ENCODE measurements at places on chromosomes 2 and 18.

DNA sequence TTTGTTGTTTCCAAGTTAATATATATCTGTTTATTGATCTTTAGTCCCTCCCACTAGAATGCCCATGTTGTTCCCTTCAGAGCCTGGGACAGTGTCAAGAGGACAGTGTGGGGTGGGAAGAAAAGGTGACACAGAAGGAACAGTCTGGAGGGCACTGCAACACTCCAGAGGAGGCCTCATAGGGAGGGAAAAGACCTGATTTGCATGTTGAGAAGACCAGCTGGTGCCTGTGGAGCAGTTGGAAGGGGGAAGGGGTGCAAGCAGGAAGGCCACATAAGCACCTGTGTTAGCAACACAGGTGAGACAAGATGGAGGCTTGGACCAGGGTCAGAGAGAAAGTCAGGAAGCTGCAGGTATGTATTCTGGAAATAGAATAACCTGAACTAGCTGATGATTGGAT, 48.1 kb upstream of the FHOD3 start:
- no peak for DNase-seq

- DNase-seq: peak; percentile 27
Measured at GRCh38 chr18:48838921-48839818, 111.6 kb downstream of the SMAD7 start.

DNA sequence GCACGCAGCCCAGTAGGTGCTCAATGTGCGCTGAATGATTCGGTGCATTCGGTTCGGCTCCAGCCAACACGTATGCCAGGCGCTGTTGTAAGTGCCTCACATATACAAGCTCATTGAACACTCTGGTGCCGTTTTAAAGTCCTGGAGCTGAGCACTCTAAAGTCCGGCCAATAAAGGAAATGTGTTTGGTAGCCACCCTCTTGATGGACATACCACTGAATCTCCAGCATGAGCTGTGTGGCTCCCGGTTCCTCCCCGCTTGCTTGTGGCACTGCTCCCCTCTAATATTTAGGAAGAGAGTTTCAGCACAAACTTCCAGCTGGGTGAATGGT, 112.1 kb downstream of the MCFD2 start:
- DNase-seq: no peak

GRCh38 chr2:167965907-167966761, 281.3 kb downstream of the STK39 start:
- DNase-seq: no peak

DNA sequence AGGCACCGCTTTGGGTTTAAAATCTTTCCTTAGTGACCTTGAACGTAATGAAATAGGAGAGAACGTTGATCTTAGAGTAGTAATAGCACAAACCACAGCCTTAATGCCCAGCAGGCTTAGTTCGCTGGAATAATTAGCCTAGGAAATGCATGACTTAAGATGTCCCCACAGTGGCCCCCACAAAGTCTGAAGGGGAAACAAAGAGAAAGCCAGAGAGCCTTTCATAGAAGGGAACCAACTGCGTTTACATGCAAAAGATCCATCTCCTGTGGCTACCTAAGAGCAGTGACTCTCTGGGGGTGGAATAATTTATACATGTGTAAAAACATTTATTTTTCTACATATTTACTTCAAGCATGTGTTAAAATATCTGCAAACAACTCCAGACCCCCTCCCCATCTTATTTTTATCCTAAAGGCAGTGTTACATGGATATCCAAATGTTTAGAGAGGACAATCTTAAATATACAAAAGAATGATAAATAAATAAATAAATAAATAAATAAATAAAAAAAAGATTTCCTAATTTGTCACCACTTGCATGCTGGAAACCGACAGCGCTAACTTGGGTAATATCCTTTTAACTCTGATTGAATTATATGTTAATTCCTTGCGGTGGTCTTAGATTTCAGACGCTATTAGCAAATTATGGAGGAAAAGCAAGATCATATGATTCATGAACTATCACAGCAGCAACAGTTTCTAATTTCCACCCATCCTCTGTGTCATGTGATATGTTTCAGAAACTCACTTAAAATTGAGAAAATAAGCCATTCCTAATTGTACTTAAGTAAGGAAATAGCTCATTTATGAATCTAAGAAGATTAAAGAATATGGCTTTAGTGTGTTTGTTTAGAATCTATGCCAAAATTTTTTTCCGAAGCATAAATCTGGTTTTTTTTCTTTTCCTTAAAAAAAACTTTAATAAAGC, 23.4 kb upstream of the CYP1B1 start:
- peak; percentile 37 for DNase-seq

DNA sequence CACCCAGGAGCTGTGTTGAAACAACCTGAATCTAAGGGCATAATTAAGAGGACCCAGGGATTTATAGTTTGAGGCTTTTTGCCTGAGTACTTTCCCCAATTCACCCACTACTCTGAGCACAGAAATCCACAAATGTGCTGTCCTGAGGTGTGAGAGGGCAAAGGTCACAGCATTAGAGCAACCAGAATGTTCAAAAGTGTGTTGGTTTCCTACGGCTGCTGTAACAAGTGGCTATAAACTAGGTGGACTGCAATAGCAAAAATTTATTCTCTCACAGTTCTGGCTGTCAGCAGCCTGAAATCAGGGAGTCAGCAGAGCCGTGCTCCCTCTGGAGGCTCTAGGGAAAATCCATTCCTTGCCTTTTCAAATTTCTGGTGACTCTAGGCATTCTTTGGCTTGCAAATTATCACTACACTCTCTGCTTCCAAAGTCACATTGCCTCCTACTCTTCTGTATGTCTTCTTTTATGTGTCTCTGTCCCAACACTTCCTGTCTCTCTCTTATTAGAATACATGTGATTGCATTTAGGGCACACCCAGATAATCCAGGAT, 91.4 kb upstream of the TACR1 start:
- peak; percentile 7 for DNase-seq

- DNase-seq: no peak
Measured at GRCh38 chr2:98839292-98839691, 96.7 kb downstream of the CRACDL start.

DNA sequence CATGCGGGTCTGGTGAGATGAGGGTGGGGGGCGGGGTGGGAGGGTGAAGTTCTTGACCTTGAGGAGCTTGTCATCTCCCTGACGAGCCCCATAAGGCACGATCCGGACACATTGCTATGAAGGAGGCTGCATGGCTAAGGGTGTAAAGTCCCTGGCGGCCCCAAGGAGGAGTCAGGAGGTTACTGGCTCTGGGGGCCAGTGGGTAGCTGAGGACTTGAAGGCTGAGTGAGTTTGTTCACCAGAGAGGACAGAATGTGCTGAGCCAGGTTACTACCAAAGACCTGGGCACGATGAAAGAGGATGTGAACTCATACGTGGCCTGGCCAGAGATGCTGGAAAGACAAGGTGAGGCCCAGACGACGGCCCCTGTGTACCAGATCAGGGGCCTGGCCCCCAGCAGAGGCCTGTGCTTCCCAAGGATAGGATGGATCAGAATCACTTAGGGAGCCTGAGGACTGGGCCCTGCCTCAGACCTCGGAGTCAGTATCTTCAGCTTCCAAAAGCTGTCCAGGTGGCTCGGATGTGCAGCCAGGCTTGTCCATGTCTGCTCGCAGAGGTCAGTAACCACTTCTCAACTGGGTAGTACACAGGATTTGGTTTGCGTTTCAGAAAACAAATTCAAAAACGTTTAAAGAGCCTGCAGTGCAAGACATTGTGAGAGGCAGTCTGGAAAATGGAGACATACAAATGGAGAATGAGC, 110.9 kb downstream of the RNF144A start:
- no peak for DNase-seq

DNA sequence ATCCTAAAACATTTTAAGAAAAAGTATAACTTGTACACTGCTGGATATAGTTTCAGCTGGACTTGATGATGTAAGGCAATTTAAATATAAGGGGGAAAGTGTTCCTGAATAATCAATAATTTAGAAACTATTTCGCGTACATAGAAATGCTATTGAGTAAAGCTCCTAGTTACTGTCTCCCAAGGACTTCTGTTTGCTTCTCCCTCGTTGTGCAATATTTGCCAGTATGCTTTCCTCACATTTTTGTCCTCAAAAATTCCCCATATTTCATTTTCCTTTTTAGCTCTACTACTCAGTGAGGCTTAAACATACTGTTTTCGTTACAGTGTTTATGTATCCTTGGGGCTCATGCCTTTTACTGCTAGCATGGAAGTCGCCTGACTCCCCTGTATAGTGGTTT, 36.9 kb downstream of the ATP9B start:
- DNase-seq: no peak

DNA sequence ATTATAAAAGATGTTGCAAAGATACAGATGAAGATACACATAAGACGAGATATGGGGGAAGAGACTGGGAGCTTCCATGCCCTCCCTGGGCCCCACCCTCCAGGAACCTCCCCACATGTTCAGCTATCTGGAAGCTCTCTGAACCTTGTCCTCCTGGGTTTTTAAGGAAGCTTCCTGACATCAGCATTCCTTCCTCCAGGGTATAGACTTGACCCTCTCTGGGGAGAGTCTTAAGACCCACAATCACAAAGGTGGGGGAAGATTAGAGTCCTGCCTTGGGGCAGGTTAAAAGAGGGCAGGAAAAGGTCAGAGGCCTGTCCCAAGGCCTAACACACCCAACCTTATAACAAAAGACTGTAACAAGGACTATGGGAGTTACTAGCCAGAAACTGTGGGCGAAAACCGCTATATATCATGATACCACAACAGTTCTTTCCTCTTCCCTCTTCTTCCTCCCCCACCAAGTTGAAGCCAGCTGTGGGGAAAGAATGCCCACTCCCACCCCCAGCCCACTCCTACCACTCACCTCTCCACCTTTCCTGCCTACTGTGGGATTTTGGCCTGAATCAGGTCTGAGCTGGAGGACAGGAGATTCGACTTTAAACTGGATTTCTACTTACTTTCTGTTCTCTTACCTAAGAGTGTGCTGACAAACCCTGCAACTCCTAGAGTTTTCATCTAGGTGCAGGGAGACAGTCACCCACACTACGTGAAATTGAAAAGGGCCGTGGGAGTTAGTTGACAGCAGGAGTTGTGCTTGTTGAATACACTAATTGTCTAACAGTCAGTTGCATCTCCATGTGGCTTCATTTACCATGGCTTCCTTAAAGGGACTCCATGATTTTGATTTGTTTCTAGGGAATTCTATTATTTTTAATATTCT, 105.0 kb downstream of the LAMA3 start:
- no peak for DNase-seq

DNA sequence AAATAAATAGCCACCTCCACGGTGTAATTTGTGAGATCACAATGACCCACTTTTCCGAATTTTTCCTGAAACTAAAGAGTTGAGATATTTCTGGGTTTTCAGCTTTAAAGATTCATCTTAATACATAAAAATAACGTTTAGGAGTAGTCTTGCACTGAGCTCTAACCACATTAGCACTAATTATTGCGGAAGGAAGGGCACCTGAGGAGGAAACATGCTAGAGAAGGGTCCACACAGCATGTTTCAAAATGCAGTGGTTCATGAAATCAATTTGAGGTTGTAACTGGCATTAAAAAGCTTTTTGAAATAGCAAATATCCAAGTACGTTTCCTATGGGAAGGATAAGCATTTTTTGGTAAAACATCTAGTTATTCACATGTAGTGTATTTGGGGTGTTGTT, 8.4 kb downstream of the INPP4A start:
- DNase-seq: no peak

- no peak for DNase-seq
Measured at GRCh38 chr2:232551250-232551638, 755 bp downstream of the EIF4E2 start.

- no peak for DNase-seq
Measured at GRCh38 chr2:99710721-99711120, 220.9 kb upstream of the REV1 start.

- DNase-seq: peak; percentile 5
Measured at GRCh38 chr2:221104361-221104811, 467.7 kb downstream of the EPHA4 start.

DNA sequence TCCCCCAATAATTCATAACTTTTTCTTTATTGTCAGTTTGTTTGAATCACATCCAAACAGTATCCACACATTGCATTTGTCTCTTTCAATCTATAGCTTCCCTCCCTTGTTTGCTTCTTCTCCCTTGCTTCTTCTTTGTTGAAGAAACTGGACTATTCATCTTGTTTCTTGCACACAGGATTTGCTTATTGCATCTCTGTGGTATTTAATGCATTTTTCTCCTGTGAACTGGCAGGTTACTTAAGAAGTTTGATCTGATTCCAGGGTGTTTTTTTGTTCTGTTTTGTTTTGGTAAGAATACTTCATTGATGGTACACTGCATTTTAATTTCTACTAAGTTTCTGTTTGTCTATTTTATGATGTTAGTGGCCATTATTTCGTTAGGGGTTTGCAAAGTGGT, 166.8 kb downstream of the CAMKMT start:
- DNase-seq: no peak

- no peak for DNase-seq
Measured at GRCh38 chr2:49174750-49175149, 20.4 kb upstream of the FSHR start.

DNA sequence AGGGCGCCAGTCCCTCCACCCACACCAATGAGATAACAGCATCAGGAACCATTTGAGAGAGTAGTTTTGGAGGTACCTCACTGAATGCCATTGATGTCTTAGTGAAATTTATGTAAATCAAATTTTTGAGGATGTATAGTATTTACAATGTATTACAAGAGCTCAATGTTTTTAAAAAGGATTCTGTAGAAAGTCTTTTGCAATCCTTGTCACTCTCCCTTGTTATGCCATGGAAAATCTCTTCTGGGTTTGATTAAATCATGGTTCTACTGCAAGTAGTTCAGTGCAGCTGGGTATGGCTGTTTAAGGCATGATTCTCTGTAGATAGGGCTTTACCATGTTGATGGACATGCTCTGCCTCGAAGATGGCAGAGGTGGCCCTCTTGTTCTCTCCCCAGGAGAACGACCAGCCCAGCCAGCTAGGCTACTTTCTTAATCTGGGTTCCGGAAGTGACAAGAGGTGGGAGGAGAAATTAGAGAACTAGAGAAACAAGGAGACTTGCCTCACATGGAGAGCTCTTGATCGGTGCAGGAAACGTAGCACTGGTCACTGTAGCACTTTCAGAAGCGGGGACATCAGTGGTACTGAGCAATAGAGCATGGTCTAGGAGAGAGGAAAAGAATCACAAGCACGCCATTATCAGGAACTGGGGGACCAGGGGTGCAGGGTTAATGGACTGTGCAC, 202.7 kb downstream of the CLIP4 start:
- DNase-seq: peak; percentile 82

- no peak for DNase-seq
Measured at GRCh38 chr2:181310967-181311366, 146.2 kb upstream of the ITGA4 start.

GRCh38 chr2:62281663-62282062, 85.7 kb downstream of the B3GNT2 start:
- DNase-seq: no peak

DNA sequence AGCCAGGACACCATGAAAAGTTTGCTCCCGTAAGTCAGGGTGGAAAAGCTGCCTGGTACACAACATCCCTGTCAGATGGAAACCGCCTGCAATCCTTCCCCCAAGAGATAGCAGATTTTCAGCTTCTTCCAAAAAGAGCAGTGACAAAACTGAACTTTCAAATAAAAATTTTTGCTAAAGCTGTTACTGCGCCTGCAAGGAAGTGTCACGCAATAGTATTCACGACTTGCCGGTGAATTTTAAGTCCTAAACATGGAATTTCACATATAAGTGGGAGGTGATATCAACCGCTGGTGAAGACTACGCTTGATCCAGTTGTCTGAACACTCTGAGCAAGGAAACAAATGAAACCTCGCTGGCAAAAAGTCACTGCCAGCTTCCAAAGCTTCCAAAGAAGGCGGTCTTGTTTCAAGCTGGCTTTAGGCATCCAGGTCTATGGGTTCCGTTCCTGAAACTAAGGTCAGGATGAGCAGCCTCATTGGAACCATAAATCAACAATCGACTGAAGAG, 2.8 kb downstream of the COL6A3 start:
- DNase-seq: no peak

- DNase-seq: no peak
Measured at GRCh38 chr18:72848503-72849237, 19.1 kb downstream of the NETO1 start.

- DNase-seq: no peak
Measured at GRCh38 chr2:42233976-42234441, 64.9 kb downstream of the EML4 start.

Measured in inflammatory macrophage (primary cell).